ENCODE measurements at places on chromosomes 2 and 18.

DNA sequence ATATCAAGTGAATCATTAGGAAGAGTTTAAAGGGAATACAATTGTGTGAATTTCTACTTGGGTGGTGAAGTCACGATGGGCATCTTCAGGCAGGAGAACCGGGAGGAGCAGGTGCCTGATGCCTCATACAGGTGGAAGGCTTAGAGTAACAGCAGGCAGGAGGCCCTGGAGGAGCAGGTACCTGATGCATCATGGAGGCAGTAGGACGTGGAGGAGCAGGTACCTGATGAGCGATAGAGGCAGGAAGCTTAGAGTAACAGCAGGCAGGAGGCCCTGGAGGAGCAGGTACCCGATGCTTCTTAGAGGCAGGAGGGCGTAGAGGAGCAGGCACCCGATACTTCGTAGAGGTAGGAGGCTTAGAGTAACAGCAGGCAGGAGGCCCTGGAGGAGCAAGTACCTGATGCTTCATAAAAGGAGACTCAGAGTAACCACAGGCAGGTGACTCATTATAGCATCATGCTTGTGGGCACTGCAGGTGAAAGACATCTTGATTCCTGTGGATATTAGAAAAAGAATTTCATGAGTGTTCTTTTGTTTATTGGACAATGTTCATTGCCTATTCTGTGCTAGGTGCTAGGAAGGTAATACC is 133.9 kb downstream of the ATP9B start:
- no peak for DNase-seq

DNA sequence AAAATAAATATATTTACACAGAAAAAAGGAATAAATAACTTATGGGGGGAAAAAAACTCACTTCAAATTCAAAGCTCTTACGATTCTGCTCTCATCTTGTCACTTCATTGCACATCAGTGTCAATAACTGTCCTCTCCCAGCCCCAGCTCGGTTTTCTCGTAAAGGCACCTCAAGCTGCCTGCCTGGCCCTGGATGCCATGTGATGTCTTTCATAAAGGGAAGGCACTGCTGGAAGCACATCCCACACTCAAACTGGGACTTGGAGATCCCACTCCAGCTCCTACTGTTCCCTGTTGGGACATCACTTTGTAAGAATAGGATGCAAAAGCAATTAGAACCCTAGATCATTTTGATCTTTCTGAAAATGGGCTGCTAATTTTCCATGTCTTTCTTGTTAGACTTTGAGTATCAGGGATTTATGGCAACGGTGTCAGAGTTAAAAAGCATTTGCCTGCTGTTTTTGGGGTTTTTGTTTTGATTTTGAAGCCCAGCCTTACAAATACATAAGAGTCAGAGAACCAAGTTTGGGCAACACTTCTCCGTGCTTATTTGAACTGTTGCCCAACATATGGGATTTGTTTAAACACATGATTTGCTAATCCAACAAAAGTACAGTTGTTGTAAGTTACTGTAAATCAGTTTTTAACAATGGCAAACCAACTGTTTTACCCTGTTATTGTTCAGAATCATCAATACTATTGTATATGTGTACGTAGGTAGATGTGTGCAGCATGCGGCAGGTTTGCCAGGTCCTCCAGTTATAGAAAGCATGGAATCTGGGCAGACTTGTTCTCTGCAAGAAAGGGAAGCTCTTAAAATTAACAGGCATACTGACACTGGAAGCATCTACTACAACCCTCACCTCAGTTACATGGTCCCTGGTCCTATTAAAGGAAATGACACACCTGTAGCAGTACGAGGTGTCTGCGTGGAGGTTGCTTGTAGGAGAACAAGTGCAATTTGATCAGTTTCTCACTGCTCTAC is 20.6 kb downstream of the SERTAD2 start:
- DNase-seq, result no peak

GRCh38 chr2:38704664-38705063 is 38.8 kb downstream of the GALM start:
- no peak for DNase-seq

- no peak for DNase-seq
Observed at GRCh38 chr2:125745514-125745913, 910.4 kb upstream of the GYPC start.

DNA sequence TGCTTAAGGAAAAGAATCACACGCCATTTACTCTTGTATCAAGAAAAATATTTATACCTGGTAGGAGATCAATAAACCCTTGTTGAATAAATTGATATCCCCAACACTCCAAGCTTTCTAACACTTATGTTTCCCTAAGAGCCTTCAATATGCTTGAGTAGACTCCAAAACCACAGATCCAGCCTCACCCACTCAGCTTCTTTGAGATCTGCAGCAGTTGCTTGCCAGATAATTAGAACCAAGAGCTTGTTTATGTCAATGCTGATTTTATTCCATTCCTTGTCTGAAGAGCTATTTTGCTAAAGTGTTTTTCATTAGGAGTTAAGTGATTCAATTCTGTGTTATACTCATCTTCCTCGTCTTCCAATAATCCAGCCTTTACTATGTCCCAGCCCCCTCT is 26.3 kb upstream of the CRIM1 start:
- DNase-seq, result no peak

All from activated T-helper 1 cell treated with Interleukin-2 at 50 U/mL for 16 hours (primary cell).